Pancreas (tissue), 10 donors: ENCODE measurements at places on chromosomes 2 and 18. TPM values are rescaled to one million over a fixed set of nuclear protein-coding genes. Genes with fewer than 3 reads are reported as not detected.

- no peak for DNase-seq
Measured at GRCh38 chr2:233462202-233462785, 104.3 kb downstream of the USP40 start.

- no peak for DNase-seq
Measured at GRCh38 chr18:23920054-23920453, 94.5 kb upstream of the TTC39C start.

- DNase-seq, result no peak
Measured at GRCh38 chr2:203673933-203674332, 32.5 kb upstream of the CD28 start.

- no peak for DNase-seq
Measured at GRCh38 chr2:54191361-54192135, 64.5 kb downstream of the TSPYL6 start.

POTEI gene
- 0.09 TPM for total RNA-seq

ANKRD30BL gene
- not detected for total RNA-seq
